Iris pigment epithelial cell (primary cell): ENCODE measurements at places on chromosomes 6 and 20.
A peak's percentile ranks its signal among the peaks of the same experiment; 100 is the strongest.

DNA sequence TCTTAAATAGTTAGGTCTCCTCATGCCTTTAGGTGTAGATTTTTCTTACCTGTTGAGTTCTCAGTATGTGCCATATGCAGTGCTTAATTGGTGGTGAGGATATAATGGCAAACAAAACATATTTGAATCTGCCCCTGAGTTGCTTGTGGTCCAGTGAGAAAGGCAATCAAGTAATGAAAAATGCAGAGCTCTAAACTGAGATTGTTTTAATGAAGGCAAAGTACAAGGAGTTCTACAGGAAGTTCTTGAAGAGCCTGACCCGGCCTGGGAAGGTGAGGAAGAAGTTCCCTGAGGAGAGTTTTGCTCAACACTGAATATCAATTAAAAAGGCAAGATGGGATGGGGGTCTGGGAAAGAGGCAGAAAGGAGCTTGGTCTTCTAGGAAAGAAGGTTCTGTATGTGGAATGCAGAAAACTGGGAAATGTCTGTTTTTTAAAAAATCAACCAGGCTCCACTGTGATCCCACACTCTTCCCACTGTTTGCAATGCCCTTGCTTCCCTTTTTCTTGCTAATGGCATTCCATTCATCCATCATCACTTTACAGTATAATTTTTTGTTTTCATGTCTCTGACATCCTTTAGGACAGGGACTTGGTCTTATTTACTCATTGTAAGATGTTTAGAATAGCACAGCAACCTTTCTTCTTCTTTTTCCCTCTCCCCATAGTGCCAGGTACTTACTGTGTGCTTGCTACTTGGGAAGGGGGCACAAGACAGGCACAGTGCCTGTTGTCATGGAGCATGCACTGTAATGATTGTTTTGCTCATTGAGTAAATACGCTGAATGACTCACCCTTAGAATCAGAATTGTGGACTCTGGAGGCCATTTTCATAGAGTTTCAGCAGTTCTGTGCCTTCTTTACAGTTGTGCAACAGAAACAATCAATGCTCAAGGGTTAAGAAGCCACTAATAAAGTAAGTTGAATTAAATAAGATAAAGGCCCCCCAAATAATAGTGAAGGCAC is 64.3 kb downstream of the ANKS1A start:
- DNase-seq: peak; percentile 76

GRCh38 chr6:111724505-111724904 is 118.8 kb upstream of the TRAF3IP2 start:
- no peak for DNase-seq

GRCh38 chr20:38804221-38804620 is 1.3 kb upstream of the PPP1R16B start:
- DNase-seq: no peak

DNA sequence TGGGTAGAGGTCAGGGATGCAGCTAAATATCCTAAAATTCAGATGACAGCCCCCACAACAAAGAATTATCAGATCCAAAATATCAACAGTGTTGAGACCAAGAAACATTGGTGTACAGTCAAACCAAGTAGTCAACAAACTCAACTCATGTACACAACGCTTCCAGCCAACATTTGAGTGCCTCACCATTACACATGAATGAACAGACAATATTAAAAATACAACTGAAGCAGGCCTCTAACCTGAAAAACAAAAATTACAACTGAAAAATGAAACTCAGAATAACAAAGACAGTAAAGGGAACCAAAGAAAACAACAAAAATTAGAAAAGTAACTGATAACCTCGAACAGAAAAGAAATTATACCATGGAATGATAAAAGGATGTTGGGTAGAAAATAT is 46.2 kb downstream of the HACE1 start:
- DNase-seq: no peak

DNA sequence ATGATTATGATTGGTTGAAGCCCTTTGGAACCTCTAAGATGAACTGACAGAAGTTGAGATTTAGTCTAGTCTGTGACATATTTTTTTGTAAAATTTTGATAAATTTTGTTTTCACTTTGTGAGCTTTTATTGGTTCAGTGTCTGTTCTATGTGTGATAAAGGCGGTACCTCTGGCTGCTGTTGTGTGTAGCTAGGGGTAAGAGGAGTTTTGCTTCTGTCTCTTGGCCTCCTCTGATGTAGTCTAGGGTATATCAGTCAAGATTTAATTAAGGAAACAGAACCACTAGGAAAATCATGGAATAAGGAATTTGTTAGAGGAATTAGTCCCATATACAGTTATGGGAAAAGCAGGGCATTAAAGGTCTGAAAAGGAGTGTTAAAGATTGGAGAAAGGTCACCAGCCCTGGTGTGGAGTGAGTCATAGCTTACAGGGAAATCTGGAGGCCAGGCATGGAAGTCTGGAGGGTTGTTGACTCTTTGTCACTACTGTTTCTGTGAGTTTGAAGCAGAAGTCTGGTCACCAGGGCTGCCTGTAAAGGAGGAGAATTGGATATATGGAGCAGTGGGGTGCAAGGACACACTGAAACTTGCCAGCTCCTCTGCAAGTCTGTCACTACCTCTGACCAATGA is 28.5 kb downstream of the CDC5L start:
- DNase-seq: peak; percentile 58

GRCh38 chr6:125547381-125547780 is 202.1 kb upstream of the HEY2 start:
- DNase-seq: no peak

DNA sequence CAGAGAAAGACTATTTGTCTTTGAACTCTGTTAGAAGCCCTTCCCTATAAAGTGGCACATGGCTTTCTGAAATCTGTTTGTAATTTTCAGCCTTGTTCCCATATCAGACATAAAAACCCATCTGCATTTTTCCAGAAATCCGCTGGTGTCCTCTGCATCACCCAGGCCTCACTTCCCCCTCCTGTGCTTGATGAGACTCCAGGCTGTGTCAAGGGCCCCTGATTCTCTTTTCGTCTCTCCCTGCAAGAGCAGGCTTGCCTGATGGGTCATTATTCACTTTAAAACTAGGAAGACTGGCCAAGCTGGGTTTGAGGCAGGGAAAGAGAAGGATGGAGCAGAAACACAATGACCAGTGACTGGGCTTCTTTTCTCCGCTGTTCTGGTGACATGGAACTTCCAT is 10.6 kb upstream of the PROKR2 start:
- DNase-seq: no peak
